ENCODE measurements at places on chromosomes 7 and 10.

DNA sequence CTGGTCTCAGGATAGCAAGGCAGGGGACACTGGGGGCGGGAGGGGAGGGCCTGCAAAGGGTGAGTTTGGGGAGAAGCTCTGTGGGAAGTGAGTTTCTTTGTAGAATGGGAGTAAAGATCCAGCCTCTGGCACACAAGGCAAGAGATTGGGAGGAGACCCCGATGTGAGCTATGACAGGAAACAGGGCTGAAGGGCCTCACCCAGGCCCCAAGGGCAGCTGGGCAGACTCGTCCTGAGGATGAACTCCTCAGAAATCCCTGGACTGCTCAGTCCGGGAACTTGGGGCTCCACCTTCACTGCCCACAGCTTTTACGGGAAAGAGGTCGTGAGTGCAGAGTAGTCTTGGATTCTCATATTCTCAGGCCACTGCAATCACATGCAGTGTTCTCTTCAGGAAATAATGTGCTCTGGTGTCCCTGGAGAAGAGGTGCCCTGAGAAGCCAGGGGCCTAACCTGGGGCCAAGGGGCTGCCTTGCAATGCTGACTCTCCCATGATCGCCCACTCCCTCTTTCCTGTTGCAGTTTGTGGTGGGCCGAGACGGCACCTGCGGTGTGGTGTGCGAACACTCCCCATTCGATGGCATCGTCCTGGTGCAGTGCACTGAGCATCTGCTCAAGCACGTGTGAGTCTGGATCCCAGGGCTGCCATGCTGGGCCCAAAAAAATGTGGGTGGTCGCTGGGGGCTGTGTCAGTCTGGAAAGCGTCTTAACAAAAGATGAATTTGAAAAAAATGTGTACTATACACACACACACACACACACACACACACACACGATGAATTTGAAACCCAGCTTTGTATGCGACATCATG lies 31.3 kb upstream of the C10orf53 start:
- no peak for DNase-seq

DNA sequence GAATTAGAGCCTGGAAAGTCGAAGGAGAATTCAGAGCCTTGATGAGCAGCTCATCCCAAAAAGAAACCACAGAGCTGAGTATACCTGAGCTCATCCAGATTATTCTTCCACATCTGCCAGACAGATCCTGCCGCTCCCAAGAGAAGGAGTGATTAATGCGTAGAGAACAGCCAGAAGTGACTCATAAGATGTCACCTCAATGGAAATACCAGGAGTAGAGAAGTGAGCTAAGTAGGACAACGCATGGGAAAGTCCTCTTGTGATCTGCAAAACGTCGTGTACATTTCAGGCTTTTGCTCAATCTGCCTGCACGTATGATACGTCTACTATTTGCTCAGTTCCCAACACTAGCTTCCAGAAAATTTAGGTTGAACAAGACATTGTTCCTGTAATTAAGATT lies 230.5 kb upstream of the AUTS2 start:
- DNase-seq: no peak

- no peak for DNase-seq
Measured at GRCh38 chr10:111142092-111142768, 65.4 kb downstream of the ADRA2A start.

DNA sequence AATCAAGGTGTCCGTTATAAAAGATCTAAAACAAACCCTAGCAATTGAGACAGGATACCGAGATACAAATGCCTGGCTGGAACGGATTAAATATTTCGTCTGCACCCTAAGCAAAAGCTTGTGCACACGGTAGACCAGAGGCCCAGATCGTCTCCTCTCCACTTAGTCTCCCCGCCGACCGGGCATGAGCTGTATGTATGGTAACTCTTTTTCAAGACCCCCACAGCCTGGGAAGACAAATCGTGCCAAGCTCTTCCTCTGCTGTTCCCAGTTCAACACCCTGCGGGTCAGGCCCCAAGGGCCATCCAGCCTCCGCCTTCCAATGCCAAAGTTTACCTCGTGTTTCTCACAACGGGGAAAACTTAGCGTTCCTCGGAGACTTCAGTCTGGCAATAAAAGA lies 285.7 kb upstream of the GALNT17 start:
- no peak for DNase-seq

- DNase-seq: no peak
Measured at GRCh38 chr7:108033776-108034497, 31.0 kb upstream of the LAMB1 start.

GRCh38 chr7:71735961-71736556 lies 604.1 kb downstream of the GALNT17 start:
- DNase-seq: peak; percentile 31

DNA sequence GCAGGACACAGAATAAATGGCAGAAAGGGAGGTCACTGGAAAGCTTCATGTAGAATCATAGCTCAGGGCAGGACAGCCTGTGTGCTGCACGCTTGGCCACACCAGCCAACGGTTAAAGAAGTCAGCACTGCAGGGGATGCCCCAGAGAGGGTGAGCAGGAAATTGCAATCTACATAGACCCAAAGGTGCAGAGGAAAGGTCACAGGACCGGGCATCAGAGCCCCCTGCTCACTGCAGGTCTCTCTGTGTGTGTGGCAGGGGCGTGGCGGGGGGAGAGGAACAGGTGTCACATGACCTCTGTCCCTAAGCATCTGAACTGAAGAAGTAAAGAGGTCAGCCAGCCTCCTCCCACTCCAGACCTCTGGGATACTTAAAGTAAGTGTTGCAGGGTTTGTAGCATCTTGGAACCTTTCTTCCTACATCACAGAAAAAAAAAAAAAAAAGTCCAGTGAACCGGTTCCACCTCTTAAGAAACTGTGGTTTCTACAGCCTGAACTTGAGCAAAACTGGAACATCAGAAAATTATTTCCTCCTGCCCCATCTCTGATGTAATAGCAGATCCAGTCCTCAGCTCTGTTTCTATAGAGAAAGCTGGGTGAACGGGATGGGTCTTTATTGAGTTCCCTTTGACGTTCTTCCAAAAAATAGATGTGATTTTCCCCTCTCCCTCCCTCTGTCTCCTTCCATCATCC lies 64.3 kb downstream of the RGS10 start:
- no peak for DNase-seq

DNA sequence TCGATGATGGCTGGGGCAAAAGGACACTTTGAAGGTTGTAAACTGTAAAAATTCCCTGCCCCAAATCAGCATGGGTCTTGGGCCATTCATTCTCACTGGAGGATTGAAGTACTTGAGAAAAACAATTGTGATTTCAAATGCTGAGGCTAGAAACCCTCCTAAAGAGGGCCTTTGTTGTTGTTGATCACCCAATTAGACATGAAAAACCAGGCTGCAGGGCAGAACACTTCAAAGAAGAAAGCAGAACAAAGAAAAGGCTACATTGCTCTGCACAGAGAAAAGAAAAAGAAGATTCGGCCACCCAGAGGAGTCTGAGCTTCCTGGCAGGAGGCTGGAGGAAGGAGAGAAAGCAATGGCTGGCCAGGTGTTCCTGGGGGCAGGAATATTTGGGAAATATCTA lies 143.1 kb downstream of the NPY start:
- DNase-seq: no peak

- DNase-seq: no peak
Measured at GRCh38 chr7:32539919-32540531, 44.7 kb downstream of the AVL9 start.

GRCh38 chr7:64902806-64903721 lies at the start of gene ZNF273:
TSS of gene ZNF273 (plus strand) at chr7:64903273. CDS start at chr7:64903318, 45 bp downstream.
- DNase-seq: peak; percentile 88

DNA sequence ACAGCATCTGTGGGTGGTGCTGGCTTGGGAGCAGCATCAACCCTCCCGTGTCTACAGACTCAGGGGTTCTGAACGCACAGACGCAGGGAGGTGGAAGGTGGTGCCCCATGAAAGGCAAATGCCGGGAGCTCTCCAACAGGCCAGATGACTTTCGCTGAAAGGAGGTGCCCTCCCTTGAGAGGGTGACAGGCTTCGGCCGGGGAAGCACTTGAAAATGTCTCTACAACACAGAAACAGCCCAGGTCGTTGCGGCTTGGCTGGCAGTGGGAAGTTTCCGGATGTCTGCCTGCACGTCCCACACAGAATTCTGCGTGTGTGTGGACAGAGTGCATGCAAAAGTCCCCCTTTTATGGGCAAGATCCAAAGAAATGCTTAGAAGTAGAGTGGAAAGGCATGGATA lies 239.6 kb downstream of the SKAP2 start:
- DNase-seq: no peak
